ENCODE measurements at places on chromosomes 6 and 20. TPM values are rescaled to one million over a fixed set of nuclear protein-coding genes. Genes with fewer than 3 reads are reported as not detected.

The TPBG gene
- polyA plus RNA-seq = 11.2 TPM

DNA sequence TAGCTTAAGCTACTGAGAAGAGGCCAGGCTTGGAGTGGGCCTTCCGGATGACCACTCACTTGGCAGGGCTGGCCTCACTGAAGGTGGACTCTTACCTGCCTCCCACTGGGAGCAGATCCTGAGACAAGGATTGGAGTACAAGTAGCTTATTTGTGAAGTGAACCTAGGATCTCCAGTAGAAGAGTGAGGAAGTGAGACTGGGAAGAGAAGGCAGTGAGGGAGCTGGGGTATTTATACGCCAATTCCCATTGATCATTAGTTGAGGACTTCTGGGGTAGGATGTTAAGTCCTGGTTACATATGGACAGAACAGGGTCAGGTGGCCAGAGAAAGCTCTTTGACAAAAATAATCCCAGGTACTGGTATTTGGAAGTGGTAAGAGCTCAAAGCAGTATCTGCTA is 32.3 kb upstream of the RNF24 start:
- DNase-seq = no peak

DNA sequence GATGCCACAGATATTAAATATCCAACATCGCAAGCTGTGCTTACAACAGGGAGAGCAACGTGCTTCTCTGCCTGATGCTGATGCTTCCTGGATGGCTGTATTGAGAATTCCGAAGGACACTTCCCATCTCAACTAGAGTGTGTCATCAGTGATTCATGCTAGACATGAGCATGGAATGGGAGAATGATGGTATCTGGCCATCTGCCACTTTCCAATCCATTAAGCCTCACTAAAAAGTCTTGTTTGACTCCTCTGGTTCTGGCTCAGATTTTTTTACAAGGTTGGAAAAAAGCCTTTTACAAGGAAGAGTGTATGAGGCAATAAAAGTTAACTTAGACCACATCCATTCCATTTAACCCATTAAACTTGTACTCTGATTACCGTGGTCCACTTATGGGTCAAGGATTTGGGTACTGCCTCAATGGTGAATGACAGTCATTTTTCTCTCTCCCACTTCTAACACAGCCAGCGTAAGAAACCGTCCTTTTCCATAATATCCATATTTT is 265.3 kb downstream of the UST start:
- no peak for DNase-seq

- no peak for DNase-seq
Observed at GRCh38 chr6:75117701-75118100, 88.2 kb downstream of the COL12A1 start.

The SPATS1 gene
- polyA plus RNA-seq = not detected

The SYNDIG1 gene
- polyA plus RNA-seq = 4.1 TPM

DNA sequence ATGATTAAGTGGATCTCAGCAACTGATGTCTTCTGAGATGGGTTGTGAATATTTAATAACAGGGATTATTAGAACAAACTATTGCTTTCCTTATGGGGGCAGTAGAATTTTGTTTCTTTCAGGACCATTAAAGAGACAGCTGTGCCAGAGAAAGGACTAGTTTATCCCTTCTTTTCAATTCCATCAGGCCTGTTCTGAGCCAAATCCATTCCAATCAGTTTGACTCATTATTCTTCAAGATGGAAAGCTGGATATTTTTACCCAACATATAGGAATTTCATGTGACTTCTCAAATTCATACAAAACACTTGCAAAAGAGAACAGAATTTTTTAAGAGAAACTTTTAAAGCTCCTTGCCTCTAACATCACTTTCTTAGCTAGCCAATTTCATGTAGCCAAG is 722.0 kb upstream of the FLRT3 start:
- no peak for DNase-seq

DNA sequence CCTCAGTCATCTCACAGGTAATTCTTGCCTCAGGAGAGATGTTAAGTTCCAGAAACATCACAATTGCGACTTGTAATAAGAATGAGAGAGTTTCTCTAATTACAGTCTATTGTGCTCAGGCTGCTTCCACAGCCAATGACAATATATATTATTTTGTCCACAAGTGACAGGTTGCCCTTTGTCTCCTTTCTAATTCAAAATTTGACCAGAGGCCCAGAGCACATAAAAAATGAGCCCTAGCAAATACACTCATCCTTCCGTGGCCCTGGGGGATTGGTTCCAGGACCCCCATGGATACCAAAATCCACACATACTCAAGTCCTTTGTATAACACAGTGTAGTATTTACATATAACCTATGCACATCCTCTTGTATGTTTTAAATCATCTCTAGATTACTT is 88.1 kb upstream of the TMEM170B start:
- DNase-seq = no peak

The BMP6 gene
- polyA plus RNA-seq = 1.1 TPM

The IPCEF1 gene
- 2.0 TPM for polyA plus RNA-seq

GRCh38 chr20:47609001-47609400 is 107.3 kb downstream of the NCOA3 start:
- no peak for DNase-seq

The SLC16A10 gene
- polyA plus RNA-seq = 7.6 TPM

DNA sequence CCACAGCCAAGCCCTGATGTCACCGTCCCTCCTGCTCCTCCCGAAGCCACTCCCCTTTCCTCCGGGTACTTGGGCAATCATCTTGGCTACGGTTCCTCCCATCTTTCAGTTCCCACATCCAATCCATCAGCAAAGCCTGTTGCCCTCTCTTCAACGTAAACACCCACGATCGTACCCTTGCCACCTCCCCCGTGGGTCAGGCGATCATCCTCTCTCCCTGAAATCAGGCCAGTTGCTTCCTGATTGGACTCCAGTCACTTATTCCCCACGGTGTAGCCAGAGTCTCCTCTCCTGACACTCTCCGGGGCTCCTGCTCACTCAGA is 44.5 kb downstream of the SULF2 start:
- no peak for DNase-seq

The PRSS16 gene
- not detected for polyA plus RNA-seq

- no peak for DNase-seq
Observed at GRCh38 chr6:97009781-97010492, 85.4 kb downstream of the KLHL32 start.

DNA sequence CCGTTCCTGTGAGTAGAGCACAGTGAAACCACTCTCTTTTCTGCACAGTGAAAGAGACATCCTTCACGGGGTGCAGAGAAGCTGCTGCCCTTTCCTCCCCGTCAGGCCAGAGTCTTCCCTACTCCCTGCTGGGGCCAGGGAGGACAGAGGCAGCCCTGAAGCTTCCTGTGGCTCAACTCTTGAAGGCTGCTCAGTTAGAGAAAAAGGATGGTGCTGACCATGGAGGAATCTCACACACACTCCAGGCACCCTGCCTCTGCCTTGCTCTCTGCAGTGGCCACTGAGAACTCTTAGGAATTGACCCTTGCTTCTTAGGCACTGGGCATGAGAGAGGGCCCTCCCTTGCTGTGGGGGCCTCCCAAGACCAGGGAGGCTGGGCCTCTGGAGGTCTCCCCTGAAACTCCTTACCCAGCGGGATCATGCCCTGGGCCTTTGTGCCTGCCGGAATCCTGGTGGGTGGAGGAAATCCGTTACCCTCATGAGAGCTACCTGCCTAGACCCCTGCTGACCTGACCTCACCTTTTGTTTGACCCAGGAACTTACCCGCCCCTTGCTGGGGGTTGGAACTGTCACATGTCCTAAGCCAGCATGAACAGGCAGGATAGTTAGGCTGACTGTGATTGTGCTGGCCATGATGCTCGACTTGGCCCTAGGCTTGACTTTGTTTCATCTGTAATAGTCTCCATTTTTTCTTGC is 65.0 kb upstream of the CD93 start:
- no peak for DNase-seq

GRCh38 chr6:130958468-130958867 is 104.6 kb downstream of the EPB41L2 start:
- DNase-seq = no peak

The CLPSL1 gene
- polyA plus RNA-seq = not detected

GRCh38 chr20:37235065-37235464 is 26.5 kb downstream of the GHRH start:
- no peak for DNase-seq

GRCh38 chr6:33896391-33897188 is 92.8 kb upstream of the MLN start:
- DNase-seq = no peak

The PDSS2 gene
- 8.8 TPM for polyA plus RNA-seq

GRCh38 chr6:150336299-150336698 is 32.5 kb upstream of the IYD start:
- DNase-seq = no peak

GRCh38 chr20:6940048-6940447 is 172.6 kb downstream of the BMP2 start:
- no peak for DNase-seq

GRCh38 chr6:11917951-11918738 is 94.0 kb upstream of the HIVEP1 start:
- peak; percentile 57 for DNase-seq

DNA sequence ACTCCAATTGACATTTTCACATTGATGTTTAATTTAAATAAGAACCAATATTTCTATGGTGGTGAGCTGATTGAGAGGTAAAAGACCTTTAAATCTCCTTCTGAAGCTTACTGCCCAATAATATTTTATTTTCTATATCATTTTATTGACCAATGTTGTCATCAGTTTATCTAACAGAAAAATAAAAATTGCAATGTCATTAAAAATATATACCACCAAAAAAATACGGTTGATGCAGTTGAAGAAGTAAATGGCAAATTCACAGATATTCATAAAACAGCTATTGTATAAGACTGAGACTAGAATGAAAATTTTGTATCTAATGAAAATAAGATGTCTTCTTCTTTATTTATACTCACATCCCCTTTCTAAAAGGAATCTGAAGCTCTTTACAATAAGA is 1033.0 kb upstream of the FLRT3 start:
- no peak for DNase-seq

The NPEPL1 gene
- polyA plus RNA-seq = 42.6 TPM

- DNase-seq = no peak
Observed at GRCh38 chr6:123994891-123995635, 191.4 kb downstream of the NKAIN2 start.

The TNFRSF6B gene
- polyA plus RNA-seq = 1.6 TPM

DNA sequence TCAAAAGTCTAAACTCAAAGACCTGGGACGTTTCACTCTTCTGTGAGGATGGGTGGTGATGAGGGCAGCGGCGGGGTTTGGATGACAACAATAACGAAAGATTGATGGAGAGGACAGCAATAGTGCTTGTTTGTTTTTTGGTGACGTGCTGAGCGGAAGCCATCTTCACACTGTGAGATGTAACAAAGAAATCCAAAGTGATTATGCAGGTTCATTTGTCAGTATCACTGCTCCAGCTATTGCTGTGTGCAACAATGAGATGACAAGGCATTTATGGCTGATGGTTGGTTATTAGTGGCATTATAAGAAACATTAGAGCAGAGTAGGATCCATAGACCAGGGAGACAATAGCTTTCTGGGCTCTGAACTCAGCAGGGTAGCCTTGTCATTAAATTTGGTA is 306.7 kb downstream of the RNF144B start:
- DNase-seq = no peak

The RGS17 gene
- polyA plus RNA-seq = 0.74 TPM

DNA sequence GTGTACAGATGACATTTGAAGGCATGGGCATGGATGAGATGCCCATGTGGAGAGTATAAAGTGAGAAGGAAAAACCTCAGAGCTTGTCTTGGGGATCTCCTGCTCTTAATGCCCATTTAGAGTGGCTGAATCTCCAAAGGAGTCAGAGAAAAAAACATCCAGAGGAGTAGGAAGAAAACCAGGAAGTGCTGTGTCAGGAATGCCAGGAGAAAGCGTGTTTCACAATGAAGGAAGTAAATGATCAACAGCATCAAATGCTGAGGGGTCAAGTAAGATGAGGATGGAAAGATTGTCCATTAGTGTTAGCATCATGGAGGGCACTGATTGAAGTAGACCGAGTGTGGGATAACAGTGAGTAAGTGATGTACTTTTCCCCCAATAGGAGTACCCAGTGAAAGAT is 56.1 kb downstream of the FIG4 start:
- no peak for DNase-seq

The PCMTD2 gene
- 70.6 TPM for polyA plus RNA-seq

DNA sequence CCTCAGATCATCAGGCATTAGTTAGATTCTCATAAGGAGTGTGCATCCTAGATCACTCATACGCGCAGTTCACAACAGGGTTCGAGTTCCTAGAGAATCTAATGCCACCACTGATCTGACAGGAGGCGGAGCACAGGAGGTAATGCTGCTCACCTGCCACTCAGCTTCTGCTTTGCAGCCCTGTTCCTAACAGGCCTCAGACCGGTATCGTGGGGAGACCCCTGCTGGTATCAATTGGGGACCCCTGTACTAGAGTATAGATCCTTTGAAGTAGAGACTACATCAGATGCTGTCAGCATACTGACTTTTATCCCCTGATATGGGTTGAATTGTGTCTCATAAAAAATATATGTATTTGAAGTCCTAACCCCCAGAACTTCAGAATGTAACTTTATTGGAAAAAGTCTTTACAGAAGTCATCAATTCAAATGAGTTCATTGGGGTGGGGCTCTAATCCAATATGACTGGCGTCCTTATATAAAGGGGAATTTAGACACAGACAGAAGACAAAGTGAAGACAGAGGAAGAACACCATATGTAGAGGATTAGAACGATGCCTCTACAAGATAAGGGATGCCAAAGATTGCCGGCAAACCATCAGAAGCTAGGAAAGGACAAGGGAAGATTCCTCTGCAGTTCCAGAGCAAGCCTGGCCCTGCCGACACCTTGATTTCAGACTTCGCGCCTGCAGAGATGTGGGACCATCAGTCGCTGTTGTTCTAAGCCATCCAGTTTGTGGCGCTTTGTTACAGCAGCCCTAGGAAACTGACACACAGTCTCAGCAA is 104.4 kb upstream of the BTBD3 start:
- no peak for DNase-seq

The FAM217A gene
- not detected for polyA plus RNA-seq

The ABHD16B gene
- not detected for polyA plus RNA-seq

- no peak for DNase-seq
Observed at GRCh38 chr6:128417698-128418097, 102.7 kb downstream of the PTPRK start.

GRCh38 chr6:33885132-33886057 is 81.6 kb upstream of the MLN start:
- DNase-seq = no peak

- no peak for DNase-seq
Observed at GRCh38 chr6:56528412-56528841, 114.3 kb downstream of the DST start.

The MOXD1 gene
- polyA plus RNA-seq = 2.3 TPM

- DNase-seq = no peak
Observed at GRCh38 chr20:50318710-50319109, 128.1 kb downstream of the CEBPB start.

- DNase-seq = no peak
Observed at GRCh38 chr6:6891949-6892461, 215.8 kb upstream of the RREB1 start.

All from hindlimb muscle (tissue), 1 donor.